Psoas muscle (tissue), 8 donors: ENCODE measurements at places on chromosomes 12 and 14. TPM values are rescaled to one million over a fixed set of nuclear protein-coding genes. Genes with fewer than 3 reads are reported as not detected.

Gene RHOJ
- total RNA-seq = 3.2 TPM

GRCh38 chr14:44736326-44736725 lies 225.4 kb downstream of the KLHL28 start:
- DNase-seq = no peak

- DNase-seq = no peak
Measured at GRCh38 chr14:52780893-52781292, 10.5 kb downstream of the GNPNAT1 start.

GRCh38 chr12:81206429-81206828 lies 128.6 kb downstream of the ACSS3 start:
- no peak for DNase-seq

DNA sequence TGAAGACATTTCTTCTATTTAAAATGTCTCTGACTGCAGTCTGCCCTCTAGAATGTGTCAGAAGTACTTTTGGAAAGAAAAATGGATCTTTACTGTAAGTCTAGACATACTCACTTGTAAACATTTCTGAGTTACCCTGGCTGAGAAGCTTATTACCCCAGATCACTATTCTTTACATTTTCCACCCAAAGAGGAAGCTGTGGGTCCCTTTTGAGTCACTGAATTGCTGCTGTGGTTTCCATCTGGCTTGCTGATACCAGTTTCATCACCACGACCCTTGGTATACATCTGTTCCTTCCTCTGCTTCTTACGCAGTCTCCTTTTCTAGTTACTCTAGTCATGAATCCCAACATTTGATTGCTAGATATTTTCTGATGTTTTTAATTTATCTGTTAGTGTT lies 20.2 kb upstream of the CLEC4D start:
- no peak for DNase-seq

DNA sequence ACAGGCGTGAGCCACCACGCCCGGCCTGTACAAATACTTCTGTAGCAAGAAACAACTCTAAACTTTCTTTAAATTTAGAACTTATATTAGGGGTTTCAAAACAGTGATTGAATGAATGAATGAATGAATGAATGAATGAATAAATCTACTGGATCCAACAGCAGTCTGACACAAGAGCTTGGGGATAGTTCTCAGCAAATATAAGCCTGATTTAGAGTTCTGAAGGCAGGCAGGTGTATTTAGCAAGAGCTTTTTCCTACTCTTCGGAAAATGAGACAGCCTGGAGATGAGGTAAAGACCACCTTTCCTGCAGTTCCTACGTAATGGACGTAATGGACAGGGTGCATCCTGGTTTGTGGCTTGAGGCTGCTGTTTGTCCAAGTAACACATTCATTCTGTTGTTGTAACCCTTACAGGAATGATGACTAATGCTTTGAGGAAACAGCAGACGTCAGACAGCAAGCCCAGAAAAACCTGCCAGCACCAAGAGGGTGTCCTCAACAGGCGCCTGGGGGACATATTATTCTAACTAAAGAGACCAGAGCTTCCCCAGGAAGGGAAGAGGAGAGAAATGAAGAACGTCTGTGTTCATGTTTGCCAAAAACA lies 277.4 kb upstream of the SOX5 start:
- DNase-seq = peak; percentile 22

GRCh38 chr14:93110856-93111419 lies 4.8 kb downstream of the ITPK1 start:
- DNase-seq = no peak
